HuH-7.5 (cell line): ENCODE measurements at places on chromosomes 13 and 19.

DNA sequence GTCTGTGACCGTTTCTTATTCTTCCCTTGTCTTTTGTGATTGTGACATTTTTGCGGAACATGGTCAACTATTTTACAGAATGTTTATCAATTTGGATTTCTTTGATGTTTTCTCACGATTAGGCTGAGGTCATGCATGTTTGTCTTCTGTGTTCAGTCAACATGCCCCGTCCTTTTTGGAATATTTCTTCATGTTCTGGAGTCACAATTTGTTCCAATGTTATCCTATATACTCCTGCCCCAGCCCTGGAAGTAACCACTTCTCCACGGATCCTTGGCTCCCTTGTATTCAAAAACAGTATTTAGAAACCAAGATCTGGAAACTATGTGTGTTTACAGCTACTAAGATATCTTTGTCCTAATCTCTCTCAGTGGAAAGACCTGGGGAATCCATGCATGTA is 9.6 kb downstream of the CARD8 start:
- no peak for DNase-seq

GRCh38 chr13:94968040-94968756 is 255.9 kb upstream of the SOX21 start:
- no peak for DNase-seq

GRCh38 chr19:13146763-13147563 is 3.2 kb downstream of the STX10 start:
- no peak for DNase-seq

GRCh38 chr19:7869453-7869909 is 4.7 kb downstream of the PRR36 start:
- DNase-seq: peak; percentile 72

- DNase-seq: peak; percentile 25
Measured at GRCh38 chr13:34942732-34943435, 814 bp downstream of the NBEA start.

DNA sequence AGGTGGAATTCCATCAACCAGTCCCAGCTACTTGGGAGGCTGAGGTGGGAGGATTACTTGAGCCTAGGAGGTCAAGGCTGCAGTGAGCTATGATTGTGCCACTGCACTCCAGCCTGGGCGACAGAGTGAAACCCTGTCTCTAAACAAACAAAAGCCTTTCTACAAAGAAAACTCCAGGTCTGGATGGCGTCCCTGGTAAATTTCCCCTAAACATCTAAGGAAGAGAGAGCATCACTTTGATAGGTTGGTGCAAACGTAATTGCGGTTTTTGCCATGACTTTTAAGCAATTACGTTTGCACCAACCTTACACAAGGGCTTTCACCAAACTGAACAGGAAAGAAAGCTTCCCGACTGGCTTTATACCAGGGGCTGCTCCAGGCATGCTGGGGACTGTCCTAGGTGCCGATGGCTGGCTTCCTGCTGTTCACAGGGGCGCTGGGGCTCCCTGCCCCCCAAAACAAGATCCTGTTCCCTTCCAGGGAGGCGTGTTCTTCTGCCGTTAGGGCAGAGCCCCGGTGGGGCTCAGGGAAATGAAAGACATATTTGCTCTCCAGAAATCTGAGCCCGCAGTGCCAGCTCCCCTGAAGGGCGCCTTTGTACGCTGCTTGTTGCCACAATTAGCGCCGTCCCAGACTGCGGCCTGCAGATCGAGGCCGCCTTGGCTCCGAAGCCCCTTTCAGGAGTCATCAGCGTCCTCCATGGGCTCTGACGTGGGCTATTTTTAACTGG is 38.7 kb upstream of the KLF2 start:
- no peak for DNase-seq

DNA sequence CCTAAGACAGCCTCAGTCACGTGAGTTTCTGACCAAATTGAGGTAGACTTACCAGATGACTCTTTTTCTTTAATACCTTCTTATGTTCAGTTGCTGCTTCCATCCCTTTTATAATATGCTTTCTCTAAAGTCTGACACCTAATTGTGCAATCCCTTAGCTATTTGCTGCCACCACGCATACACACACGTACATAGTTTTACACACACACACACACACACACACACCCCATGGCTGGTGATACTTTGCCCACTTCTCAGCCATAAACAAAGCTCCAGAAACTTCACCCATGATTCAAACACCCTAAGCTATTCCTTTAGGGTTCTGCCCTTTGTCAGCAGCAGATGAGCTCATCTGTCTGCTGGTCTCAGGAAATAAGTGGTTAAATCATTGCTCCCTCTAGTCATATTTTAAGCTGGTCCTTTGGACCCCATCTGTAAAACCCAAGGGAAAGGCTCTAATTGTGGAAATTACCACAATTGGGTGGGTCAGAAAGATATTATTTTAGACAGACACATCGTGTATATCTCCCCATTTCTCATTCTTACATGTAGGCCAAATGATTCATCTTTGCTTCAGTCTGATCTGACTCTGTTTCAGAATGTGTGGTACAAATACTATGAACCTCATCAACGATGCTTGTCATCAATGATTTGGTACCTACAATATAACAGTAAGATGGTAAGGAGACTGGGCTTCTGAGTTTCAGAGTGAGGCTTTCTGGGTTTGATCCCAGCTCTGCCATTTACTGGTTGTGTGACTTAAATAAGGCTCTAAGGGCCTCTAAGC is 69.2 kb downstream of the NALCN start:
- DNase-seq: no peak

DNA sequence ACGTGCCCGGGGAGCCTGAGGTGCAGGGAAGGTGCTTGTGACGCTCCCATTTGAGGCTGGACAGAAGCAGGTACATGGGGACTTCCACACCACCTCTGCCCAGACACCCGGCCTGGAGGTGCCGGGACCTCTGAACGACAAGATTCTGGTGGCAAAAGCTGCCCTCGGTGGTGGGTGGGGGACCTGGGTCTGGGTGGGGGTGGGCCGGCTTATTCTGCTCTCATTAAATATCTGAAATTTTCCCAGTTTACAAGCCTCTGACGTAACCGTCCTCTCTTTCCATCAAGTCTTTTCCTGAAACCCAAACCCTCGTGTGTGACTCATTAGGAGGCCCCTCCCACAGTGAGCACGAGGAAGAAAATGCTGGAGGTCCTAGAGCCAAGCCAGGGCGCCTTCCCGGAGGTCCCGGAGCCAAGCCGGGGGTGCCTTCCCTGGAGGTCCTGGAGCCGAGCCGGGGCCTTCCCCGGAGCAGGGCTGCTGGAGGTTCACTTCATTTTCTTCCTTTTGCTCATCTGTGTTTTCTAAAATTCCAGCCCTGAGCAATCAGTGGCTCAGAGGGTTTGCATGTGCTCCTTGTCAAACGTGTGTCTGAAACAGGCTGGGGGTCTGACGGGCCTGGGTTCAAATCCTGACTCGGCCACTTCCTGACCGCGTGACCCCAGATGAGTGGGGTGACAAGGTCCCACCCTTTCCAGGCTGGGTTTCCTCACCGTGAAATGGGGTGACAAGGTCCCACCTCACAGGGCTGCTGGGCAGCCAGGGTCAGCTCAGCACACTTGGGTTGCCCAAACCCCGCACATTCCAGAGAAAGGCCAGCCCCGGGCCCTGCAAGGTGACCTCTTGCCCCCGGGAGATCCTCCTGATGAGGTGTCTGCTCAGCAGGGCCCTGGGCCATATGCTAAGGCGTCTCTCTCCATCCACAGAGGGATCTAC is 10.0 kb downstream of the CFD start:
- DNase-seq: no peak

- no peak for DNase-seq
Measured at GRCh38 chr13:36146511-36147269, 15.5 kb upstream of the DCLK1 start.

- no peak for DNase-seq
Measured at GRCh38 chr13:32309312-32310133, 5.6 kb downstream of the ZAR1L start.

GRCh38 chr19:17646441-17646840 is 41.7 kb downstream of the UNC13A start:
- DNase-seq: no peak

- no peak for DNase-seq
Measured at GRCh38 chr13:29903996-29904395, 53.6 kb upstream of the UBL3 start.

- DNase-seq: no peak
Measured at GRCh38 chr19:4547303-4548237, 7.7 kb upstream of the LRG1 start.

- DNase-seq: no peak
Measured at GRCh38 chr13:90552702-90553101, 794.8 kb upstream of the MIR17HG start.

DNA sequence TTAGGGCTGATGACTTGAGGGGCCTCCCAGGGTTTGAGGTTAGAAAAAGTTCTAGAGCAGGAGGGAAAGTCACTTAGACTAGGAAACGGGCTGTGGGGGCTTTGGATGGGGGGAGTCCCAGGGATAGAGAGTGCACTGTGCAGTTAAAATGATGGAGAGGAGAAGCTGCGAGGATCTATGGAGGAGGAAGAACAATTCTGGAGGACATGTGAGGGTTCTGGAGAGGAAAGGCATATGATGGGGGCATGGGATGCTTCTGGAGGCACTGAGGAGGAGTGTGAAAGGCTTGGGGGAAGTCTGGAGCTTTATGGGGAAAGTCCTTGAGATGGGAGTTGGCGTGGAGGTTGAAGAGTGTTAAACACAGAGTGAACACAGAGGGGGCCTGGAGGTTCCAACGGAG is 2.2 kb downstream of the KCNC3 start:
- peak; percentile 11 for DNase-seq

GRCh38 chr13:84362777-84363176 is 480.5 kb upstream of the SLITRK1 start:
- no peak for DNase-seq

DNA sequence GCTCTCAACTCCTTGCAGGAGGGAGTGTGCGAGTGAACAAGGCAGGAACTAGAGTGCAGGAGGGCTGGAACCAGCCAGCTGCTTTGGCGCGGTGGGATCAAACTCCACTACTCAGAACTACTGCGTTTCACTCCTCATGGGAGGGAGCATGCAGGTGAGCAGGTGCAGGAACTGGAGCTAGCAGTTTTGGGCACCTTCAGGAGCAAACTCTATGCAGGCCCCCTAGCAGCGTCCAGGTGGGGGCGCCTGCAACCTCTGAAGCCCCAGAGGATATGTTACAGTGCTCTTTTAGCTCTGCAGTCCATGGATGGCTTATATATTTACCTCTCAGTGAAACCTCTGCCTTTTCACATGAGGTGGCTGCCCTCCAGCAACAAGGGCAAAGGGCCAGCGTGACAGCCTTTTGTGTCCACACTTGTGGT is 1303.4 kb downstream of the PCDH9 start:
- DNase-seq: peak; percentile 9

- peak; percentile 95 for DNase-seq
Measured at GRCh38 chr19:3047496-3048189, 14.7 kb downstream of the TLE5 start.

DNA sequence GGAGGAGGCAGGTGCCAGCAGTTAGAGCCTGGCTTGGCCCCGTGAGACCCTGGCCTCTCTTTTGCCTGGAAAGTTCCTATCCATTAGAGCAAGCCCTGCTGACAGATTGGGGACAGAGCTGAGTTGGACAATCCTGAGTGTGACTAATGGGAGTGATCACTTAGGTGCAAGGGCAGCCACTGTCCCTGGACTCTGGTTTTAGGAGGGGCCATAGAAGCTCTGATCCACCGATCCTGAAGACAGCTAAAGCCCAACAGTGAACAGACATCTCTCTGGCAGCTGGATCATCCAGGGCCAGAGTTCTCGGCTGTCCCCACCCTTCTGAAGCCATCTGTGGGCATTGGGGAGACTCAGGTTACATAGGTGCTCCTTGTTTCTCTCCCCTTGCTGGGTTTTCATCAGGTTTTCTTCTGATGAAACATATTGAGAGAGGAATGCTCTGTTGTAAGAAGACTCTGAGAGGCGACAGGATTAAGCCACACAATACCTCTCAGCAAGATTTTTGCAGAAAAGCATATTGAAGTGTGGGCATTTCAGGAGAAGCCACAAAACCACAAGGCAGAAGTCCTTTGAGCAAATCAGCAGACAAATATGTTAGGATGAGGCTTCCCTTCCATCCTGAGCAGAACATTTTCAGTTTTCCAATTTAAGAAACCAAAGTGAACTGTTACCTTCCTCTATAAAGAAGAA is 288.0 kb upstream of the MAB21L1 start:
- no peak for DNase-seq

- peak; percentile 9 for DNase-seq
Measured at GRCh38 chr13:64057372-64058020, 2641.8 kb upstream of the PCDH20 start.

DNA sequence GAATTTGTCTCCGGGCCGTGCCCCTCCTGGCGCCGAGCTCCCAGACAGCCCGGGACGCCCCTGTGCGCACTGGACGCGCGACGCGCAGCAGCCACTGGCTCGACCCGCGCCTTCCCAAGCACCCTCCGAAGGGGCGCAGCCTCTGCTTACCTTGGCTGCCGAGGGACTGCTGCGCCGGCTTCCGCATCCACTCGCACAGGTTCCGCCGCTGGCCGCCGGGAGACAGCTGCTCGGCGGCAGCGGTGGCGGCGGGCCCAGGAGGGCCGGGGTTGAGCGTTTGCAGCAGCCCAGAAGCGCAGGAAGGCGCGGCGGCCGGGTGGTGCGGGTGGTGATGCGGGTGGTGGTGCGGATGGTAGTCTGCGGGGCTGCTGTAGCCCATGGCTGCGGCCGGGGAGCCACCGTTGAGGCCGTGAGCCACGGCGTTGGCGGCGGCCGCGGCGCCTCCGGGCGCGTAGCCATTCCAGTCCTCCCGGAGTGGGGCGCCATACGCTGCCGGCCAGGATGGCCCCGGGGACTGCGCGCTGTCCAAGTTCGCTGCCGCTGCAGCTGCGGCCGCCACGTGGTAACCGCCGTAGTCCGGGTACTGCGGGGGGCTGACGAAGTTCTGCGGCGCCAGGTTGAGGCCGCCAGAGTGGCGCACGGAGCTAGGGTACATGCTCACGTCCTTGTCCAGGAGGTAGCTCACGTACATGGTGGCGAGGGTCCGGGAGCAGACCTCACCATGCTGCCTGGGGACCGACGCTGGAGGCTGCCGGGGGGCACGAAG is 616 bp downstream of the CDX2 start:
- peak; percentile 65 for DNase-seq

GRCh38 chr19:41868120-41868988 is 8.3 kb downstream of the RPS19 start:
- DNase-seq: no peak

GRCh38 chr13:40317980-40318327 is 348.5 kb downstream of the FOXO1 start:
- no peak for DNase-seq

DNA sequence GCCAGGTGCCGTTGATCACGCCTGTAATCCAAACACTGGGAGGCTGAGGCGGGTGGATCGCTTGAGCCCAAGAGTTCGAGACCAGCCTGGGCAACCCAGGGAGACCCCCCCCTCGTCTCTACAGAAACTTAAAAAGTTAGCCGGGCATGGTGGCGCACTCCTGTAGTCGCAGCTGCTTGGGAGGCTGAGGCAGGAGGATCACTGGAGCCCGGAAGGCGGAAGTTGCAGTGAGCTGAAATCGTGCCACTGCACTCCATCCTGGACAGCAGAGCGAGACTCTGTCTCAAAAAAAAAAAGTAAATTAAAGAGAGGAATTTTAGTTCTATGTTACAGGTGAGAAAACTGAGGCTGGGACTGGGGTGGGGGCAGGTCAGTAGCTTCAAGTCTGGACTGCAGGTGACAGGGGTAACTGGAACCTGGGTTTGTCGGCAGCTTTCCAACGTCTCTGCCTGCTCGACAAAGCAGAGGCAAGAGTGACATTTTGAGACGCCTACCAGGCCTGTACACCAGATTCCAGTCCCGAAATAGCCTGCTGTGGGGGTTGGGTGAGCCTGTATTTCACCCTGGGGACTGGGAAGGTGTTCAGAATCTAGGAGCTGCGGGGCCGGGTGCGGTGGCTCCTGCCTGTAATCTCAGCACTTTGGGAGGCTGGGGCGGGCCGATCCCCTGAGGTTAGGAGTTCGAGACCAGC is 1.2 kb downstream of the SELENOW start:
- no peak for DNase-seq
